Suppressor macrophage (primary cell): ENCODE measurements at places on chromosomes 11 and 22.

GRCh38 chr11:126716456-126717083 lies 284.0 kb downstream of the KIRREL3 start:
- peak; percentile 40 for DNase-seq

DNA sequence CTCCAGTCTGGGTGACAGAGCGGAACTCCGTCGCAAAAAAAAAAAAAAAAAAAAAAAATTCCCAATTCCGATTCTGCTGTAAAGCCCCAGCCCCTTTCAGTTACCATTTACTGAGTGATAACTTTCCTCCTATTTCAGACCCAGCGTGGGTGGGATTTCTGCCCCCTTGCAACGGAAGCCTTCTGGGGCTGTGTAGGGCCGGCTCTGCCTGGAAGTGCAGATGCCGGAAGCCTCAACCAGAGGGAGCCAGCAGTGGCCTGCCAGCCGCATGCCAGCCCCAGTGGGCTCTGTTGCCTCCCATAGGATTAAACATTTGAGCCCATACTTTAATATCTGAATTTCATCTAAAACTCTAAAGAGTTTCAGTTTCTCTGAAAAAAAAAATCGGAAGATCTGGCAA lies 60.0 kb upstream of the NUP50 start:
- no peak for DNase-seq

DNA sequence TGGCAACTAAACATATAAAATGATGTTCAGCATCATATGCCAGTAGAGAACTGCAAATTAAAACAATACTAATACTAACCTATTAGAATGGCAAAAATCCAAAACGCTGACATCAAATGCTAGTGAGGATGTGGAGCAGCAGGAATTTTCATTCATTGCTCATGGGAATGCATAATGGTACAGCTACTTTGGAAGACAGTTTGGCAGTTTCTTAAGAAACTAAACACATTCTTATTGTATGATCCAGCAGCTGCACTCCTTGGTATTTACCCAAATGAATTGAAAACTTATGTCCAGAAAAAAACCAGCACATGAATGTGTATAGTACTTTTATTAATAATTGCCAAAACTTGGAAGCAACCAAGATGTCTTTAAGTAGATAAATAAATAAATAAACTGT lies 258.0 kb downstream of the TENM4 start:
- no peak for DNase-seq

DNA sequence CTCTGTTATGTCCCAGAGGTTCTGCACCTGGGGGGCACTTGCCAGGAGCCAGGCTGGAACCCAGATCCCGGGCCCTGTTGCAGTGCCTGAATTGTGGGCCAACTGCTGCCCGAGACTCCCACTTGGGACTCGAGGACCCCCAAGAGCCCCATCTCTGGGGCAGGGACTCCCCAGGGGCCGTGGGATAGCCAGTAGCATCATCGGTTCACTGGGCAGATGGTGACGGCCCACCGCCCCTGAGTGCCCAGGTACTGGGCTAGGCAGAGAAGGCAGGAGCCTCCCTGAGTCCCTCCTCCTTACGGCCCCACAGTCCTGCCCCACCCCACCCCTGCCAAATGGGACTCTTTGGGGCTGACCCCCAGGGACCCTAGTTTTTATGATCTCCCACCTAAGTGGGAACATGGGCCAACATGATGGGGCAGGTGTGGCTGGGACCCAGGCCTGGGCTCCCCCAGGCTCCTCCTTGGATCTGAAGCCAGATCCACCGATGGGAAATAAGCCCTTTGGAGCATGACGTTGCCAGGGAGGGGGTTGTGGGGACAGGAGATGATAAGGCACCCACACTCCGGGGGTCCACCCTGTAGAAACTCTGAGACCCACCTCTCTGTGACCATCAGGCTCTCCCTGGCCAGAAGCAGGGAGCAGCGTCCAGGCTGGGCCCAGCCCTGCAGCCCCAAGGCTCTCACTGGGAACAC lies 94.5 kb upstream of the FGF3 start:
- DNase-seq = no peak

- DNase-seq = no peak
Measured at GRCh38 chr11:57144531-57145320, 37.0 kb upstream of the LRRC55 start.

DNA sequence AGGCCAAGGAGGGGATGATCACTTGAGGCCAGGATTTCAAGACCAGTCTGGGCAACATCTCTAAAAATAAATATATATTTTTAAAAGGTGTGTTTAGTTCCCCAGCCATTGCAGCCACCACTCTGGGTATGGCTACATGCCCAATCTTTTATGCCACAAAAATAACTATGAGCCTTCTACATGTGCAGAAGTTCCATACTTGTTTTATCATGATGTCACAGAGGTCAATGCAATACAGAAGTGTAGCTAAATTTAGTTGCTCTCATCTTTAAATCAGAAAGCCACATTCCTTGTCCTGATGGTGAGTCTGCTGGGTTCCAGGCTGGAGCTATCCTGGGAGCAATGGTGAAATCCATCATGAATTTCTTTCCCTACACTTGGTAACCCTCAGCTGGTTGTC lies 436.3 kb downstream of the DYNC2H1 start:
- DNase-seq = no peak

GRCh38 chr11:115266066-115266639 lies 238.1 kb downstream of the CADM1 start:
- no peak for DNase-seq

GRCh38 chr11:112255067-112255720 lies 5.5 kb downstream of the PLET1 start:
- peak; percentile 58 for DNase-seq

DNA sequence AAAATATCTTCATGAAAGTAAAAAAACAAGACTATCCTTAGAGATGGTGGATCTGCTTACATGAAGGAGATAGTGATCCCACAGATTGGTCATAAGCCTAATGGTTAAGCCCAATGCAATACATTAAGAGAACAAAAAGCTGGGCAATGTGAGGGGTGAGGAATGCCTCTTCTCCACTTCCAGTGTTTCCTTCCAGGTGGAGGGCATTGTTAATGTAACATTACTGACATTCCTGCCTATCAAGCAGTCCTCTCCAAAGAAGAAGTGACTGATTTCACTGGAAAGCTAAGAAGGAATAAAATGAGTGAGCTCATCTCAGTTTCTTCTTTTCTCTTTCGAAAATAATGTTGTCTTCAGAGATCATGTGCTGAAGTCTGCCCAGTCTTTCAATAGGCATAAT lies 207.8 kb downstream of the RAB38 start:
- no peak for DNase-seq

DNA sequence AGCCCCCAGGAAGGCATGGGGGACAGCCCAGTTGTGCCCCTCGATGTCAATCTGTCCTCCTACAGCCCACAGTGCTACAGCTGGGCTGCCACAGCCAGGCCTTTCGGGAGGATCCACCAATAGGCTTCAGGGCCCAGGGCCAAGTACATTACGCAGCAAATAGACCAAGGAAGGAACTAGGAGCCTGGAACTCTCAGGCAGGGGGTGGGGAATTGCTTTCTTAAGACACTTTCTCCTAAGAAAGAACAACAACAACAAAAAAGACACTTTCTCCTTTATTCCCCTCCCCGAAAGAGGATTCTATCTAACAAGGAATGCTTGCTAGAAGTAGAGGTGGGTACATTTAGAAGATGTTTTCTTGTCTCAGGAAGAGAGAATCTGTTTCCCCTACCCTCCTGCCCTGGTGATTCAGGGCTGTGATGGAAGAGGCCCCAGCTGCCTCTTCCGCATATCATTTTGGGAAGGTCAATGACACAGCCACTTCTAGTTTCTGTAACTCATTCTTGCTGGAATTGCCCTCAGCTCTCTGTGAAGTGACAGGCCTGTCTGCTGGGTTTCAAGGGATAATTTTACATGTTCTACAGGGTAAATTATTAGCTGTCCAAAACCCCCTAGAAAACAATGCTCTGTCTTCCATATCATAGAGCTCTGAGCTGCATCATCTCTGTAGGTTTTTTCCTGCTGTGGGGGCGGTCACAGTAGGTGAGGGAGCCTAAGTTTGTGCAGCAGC lies 6.0 kb upstream of the MALAT1 start:
- peak; percentile 92 for DNase-seq

DNA sequence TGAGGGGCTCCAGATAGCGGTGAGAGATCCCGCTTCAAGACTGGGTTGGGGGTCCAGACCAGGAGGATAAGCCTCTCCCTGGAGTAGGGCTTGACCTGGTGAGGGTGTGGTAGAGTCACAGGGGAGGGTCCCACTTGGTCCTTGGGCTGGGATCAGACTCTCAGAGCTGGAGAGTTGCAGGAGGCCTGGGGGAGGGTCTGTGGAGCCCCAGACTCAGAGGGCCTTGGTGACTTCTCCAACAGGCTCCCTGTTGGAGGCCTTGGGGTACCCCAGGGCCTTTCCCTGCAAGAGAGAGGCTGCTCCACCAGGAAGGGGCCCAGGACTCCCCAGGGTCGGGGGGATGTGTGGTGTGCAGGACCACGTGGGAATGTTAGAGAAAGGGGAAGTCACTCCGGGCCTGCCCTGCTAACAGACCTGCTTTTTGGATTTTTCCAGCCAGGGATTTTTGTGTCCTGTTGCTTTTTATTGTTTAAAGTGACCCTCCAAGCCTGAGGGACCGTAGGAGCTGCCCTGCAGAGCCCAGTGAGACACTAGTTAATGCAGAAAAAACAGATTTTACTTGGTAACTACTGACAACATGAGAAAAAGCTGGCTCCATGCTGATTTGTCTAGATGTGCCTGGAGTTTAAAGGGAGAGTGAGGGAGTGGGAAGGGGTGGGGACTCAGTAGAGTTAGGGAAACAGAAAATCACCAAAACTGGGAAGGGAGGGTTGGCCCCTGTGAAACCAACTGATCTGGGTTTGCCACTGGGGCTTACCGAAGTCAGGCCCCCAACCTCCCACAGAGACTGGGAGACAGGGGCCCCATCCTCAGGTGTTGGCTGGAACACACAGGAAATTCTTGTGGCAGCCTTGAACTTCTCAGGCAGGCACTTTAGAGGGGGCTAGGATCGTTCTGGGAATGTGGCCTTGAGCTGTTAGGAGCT lies 801 bp upstream of the TXNRD2 start:
- DNase-seq = peak; percentile 70

DNA sequence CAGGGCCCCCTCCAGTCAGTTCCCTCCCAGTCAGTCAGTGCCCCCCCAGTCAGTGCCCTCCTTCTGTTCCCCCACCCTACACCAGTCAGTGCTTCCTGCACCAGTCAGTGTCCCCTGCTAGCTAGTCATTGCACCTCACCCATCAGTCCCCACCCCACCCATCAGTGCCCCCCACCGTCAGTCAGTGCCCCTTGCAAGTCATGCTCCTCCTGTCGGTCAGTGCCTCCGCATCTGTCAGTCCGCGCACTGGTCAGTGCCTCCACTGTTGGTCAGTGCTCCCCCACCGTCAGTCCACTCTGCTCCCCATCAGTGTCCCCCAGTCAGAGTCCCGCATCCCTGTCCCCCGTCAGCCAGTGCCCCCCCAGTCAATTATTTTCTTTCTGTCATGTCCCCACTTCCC lies 3.3 kb downstream of the PPP6R2 start:
- no peak for DNase-seq

GRCh38 chr11:71151561-71151960 lies 100.8 kb downstream of the SHANK2 start:
- DNase-seq = no peak

DNA sequence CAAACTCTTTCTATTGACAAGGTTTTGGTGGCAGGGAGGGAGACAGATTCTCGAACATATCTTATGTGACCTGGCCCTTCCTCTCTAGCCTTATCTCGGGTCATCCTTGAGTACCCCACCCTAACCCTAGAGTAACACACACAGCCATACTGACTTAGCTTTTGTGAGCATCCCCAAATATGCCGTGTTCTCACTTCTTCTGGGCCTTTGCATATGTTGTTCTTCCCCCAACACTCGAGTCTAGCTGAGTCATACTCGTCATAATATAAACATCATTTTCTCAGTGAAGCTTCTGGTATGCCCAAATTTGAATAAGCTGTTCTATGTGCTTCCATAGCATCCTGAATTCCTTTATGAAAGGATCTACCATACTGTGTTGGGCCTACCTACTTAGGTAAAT lies 8.0 kb downstream of the TTC17 start:
- DNase-seq = no peak

DNA sequence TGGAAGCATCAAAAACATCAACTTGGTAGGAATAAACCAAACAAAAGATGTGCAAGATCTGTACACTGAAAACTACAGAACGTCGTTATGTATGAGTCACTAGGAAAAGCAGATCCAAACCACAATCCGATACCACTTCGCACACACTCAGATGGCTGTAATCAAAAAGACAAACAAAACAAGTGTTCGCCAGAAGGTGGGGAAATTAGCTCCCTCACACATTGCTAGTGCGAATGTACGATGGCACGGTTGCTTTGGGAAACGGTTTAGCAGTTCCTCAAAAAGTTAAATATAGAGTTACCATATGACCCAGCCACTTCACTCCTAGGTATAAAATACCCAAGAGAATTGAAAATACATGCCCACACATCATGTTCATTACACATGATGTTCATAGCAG lies 14.8 kb upstream of the CARD10 start:
- peak; percentile 85 for DNase-seq

DNA sequence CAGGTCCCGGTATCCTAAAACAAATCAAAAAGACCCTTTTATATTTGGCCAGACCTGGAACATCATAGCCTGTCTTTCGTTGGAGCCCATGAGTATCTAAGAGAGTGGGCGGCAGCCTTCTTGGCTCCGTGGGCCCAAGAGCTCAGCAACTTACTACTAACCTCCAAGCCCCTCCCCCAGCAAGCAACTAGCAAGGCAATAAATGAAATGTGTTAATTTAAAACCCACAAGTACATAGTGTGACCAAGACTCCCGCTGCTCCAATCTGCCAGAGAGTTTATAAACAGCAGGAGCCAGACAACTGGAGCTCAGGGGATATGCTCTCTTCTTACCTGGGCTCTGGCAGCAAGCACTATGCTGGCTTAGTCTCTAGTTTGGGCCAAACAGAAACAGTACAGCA lies 40.8 kb upstream of the CYP2D6 start:
- no peak for DNase-seq

DNA sequence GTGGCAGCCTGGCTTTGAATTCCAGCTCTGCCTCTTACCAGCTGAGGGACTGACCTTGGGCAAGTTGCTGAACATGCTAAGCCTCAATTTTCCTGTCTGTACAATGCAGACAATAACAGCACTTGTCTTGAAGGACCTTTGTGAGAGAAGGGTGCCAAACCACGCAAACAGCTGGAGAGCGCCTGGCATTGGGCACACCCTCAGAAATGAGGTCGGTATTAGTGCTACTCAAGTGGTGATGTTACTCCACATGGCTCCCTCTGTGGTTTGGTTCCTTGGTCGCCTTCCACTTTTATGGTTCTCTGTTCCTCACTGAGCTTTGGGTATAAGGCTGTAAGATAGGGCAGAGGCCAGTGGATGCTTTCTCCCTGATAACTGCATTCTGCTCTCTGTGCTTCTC lies 8.2 kb downstream of the UBASH3B start:
- peak; percentile 57 for DNase-seq
